ENCODE measurements at places on chromosomes 6 and 20.

DNA sequence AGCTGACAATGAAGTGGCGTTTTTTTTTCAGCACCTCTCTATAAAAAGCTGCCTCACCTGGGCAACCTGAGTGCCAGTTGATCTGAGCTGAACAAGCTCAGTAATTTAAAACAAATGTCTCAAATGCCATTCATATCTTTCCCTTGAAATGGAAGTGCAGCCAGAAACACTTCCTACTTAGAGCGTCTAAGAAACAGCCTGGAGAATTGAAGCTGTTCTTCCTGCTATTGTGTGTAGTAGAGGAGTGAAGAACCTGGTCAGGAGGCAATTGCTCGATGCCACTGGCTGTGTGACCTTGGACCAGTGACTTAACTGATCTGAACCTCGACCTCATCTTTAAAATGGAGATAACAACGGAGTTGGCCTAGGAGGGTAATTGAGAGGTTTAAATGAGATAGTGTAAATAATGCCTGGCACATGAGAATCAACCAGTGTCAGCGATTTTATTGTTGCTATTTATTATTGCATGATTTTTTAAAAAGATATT is 95.4 kb upstream of the FOXQ1 start:
- DNase-seq, result no peak

DNA sequence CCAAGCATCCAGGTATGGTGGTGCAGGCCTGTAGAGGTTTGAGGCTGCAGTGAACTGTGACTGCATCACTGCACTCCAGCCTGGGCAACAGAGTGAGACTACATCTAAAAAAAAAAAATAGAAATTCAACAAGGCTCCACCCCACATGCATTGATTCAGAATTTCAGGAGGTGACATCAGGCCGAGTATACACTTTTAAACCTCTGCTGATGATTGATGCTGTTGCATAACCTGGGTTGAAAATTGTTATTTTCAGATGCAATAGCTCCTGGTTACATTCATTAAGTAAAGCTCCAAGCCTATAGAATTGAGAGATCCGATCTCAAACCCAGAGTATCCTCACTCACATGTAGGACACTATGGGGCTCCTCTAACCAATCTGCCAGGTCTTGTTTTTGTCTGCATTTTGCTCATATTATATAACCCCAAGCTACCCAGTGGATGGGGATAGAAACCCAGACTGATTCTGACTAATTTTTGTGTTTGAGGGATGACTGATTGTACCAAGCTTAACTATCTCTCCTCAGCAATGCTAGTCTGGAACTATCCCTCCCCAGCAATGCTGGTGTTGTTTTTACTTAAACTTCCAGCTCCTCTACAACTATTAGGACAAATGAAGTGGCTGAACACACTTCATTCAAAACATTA is 123.5 kb upstream of the PREP start:
- DNase-seq, result no peak

DNA sequence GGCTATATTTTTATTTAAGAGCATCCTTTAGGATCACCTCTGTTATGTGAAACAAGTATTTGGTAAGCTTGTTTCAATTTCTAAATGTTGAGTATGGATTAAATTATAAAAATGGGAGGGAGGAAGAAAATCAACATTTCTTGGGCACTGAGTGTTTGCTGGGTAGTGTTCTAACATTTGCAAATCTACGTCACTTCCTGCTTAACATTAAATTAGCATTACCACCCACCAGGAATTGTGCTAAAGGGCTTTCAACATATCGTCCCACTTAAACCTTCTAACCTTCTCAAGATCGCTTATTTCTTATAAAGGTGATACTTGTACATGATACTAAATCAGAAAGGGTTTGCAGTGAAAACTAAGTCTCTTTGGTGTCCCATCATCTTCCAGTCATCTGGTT is 7.9 kb upstream of the TMEM217 start:
- DNase-seq, result no peak

GRCh38 chr20:33232486-33233072 is 3.2 kb upstream of the BPIFA1 start:
- DNase-seq, result no peak

- no peak for DNase-seq
Observed at GRCh38 chr6:33171880-33172687, 20.2 kb downstream of the COL11A2 start.

DNA sequence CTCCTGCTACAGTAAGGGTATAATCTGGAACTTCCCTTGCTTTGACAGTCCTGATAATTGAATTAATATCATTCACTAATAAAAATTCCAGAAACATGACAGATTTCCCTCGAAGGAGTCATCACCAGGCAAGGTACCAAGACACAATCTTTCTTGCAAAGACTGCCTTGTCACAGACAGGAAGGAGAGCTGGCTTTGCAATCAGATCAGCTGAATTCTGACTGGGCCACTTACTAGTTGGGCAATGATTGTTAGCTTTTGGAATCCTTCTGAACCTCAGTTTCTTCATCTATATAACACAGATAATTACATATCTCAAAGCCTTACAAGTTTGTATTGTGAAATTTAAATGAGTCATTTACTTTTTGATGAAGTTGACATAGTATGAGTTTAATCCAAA is 344.2 kb downstream of the RFPL4B start:
- no peak for DNase-seq

DNA sequence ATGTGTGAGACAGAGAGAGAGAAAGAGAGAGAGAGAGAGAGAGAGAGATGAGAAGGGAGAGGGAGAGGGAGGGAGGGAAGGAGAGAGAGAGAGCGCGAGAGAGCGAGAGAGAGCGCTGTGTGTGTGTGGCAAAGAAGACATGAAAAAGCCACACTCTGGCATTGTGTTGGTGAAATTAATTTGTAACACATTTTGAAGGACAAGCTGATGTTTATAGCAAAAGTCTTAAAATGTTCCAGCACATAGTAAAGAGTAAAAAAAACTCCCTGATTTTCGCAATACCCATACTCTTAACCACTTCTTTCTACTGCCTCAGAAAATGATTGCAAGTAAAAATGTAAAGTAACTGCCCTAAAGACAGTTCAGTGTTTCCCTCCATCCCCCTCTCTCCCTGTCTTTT is 56.7 kb downstream of the SLC22A1 start:
- DNase-seq, result no peak
